ENCODE measurements at places on chromosomes 7 and 10.

- no peak for DNase-seq
Observed at GRCh38 chr10:17380016-17380415, 74.4 kb downstream of the ST8SIA6 start.

- DNase-seq: no peak
Observed at GRCh38 chr7:86328801-86329433, 314.8 kb upstream of the GRM3 start.

DNA sequence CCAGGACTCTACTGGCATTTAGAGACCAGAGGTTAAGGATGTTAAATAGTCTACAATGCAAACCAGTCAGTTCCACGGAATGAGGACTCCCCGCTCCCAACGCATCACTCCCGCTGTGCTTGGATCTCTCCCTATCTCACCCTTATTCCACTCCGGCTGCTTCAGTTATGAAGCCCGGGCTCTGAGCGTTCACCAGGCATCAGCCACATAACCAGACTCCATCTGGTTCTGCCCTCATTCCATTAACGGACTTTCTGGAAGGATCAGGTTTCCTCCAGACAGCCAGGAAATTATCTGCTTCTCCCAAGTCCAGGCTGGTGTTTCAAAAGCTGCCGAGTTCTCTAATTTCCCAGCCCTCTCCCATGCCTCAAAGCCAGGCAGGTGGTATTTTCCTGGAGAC is 499.3 kb downstream of the GLRX3 start:
- DNase-seq: no peak

GRCh38 chr7:28411876-28412662 is at the start of gene CREB5:
Gene CREB5 (plus strand): TSS chr7:28412518. CDS start chr7:28412915, 397 bp downstream.
- DNase-seq: no peak

GRCh38 chr7:106693677-106694353 is 32.9 kb upstream of the CCDC71L start:
- DNase-seq: no peak

All from activated naive CD4-positive, alpha-beta T cell treated with anti-CD3 and anti-CD28 coated beads, Interleukin-2, amount 10 ng/mL, durations not matched to agents 7 days and 5 days (primary cell).